CD4-positive, CD25-positive, alpha-beta regulatory T cell (primary cell): ENCODE measurements at places on chromosomes 11 and 22.

DNA sequence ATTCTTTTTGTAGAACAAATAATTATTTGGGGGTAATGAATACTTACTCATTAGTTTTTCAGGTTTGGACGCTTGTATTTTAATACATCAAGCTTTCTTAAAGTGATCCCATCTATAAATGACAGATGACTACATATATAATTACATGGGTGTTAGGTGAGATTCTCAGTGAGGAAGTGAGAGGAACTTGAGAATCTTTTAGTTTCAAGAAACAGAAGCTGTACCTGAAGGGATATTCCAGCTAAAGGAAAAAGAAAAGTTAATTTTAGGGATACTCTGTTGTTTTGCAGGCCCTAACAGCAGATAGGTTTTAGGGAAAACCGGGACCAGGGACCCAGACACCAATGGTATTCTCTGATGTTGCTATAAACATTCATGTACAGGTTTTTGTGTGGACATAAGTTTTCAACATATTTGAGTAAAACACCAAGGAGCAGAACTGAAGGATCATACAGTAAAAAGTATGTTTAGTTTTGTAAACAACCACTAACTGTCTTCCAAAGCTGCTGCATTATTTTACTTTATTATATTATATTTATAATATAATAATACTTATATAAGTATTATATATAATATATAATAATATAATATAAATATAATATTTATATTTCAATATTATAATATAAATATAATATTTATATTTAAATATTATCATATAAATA lies 24.1 kb upstream of the PHOX2A start:
- peaks cover 7% of the 10 kb centered on the region for H3K27me3 ChIP-seq
- no peak overlapping the region for H3K27ac ChIP-seq
- H3K4me1 ChIP-seq = no peaks in the 10 kb centered on the region
- H3K36me3 ChIP-seq = no peaks in the 10 kb centered on the region

GRCh38 chr22:30210235-30210909 lies 36.2 kb downstream of the LIF start:
- no peaks in the 10 kb centered on the region for H3K4me1 ChIP-seq
- H3K36me3 ChIP-seq = no peaks in the 10 kb centered on the region
- no peaks in the 10 kb centered on the region for H3K27me3 ChIP-seq
- no peak overlapping the region for H3K4me3 ChIP-seq
- no peak for DNase-seq
- no peak overlapping the region for H3K27ac ChIP-seq

- H3K27ac ChIP-seq = no peak overlapping the region
- DNase-seq = no peak
- no peaks in the 10 kb centered on the region for H3K4me1 ChIP-seq
- no peaks in the 10 kb centered on the region for H3K27me3 ChIP-seq
- H3K4me3 ChIP-seq = no peak overlapping the region
These were observed 562.5 kb upstream of the LRRC4C start for GRCh38 chr11:42021911-42022310.

- H3K27me3 ChIP-seq = no peaks in the 10 kb centered on the region
- no peaks in the 10 kb centered on the region for H3K36me3 ChIP-seq
- DNase-seq = no peak
- no peaks in the 10 kb centered on the region for H3K4me1 ChIP-seq
- H3K27ac ChIP-seq = no peak overlapping the region
These were observed 21.3 kb upstream of the MUC5B start for GRCh38 chr11:1201395-1202153.

- no peaks in the 10 kb centered on the region for H3K4me1 ChIP-seq
- DNase-seq = no peak
- no peaks in the 10 kb centered on the region for H3K36me3 ChIP-seq
- no peak overlapping the region for H3K4me3 ChIP-seq
- no peaks in the 10 kb centered on the region for H3K27me3 ChIP-seq
- no peak overlapping the region for H3K27ac ChIP-seq
These were observed 14.4 kb downstream of the OAF start for GRCh38 chr11:120224972-120225909.

DNA sequence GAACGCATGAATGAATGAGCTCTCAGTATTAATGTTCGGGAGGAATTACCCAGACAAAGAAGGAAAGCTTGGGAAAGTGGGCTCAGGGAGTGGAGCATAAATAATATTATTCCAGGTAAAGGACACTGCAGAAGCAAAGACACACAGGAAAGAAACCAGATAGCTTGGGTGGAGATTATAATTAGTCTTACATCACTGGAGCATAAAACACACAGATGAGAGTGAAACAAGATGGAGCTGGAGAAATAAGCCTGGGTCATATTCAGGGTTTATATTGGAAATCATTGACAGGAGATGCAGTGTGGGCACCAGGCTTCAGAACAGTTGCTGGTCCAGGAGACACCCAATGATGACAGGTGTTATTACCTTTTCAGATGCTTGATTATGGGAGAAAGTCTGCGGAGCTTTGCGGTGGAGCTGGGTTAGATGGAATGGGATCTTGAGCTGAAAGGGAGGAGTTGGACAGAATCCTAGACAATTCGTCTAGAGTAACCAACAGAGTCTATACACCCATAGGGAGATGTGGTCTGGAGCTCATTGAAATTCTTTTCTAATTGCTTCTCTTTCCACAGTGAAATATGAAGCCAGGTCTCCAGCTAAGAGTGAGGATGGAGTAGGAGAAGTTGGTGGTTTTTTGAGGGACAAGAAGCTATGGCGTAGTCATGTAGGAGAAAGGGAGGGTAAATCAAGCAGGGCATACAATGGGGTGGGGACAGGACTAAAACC lies 227.2 kb downstream of the FAM76B start:
- H3K4me3 ChIP-seq = no peak overlapping the region
- DNase-seq = no peak
- H3K4me1 ChIP-seq = no peaks in the 10 kb centered on the region
- no peak overlapping the region for H3K27ac ChIP-seq
- H3K27me3 ChIP-seq = no peaks in the 10 kb centered on the region

DNA sequence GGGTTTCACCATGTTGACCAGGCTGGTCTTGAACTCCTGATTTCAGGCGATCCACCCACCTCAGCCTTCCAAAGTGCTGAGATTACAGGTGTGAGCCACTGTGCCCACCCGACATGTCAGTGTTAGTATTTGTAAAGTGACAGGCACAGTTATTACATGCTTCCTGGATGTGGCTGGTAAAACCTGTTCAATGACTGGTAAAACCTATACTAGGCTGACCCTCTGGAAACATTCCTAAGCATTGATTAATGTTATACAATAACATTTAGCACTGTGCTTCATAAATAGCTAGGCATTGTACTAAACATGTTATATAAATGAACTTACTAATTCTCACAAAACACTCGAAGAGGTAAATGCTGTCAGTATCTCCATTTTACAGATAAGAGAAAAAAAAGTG lies 20.9 kb upstream of the JHY start:
- no peak overlapping the region for H3K27ac ChIP-seq
- no peaks in the 10 kb centered on the region for H3K36me3 ChIP-seq
- no peak overlapping the region for H3K4me3 ChIP-seq
- no peak for DNase-seq
- peaks cover 21% of the 10 kb centered on the region for H3K27me3 ChIP-seq
- no peaks in the 10 kb centered on the region for H3K4me1 ChIP-seq

- no peak overlapping the region for H3K4me3 ChIP-seq
- no peaks in the 10 kb centered on the region for H3K4me1 ChIP-seq
- H3K27me3 ChIP-seq = no peaks in the 10 kb centered on the region
- H3K36me3 ChIP-seq = no peaks in the 10 kb centered on the region
These were observed 112.5 kb downstream of the BBOX1 start for GRCh38 chr11:27153136-27153535.
